GM06990 (cell line): ENCODE measurements at places on chromosomes 6 and 20.

GRCh38 chr20:59526242-59527225, 77.8 kb upstream of the PHACTR3 start:
- no peak for DNase-seq

- no peak for DNase-seq
These were observed 14.8 kb downstream of the SRSF3 start for GRCh38 chr6:36608788-36609563.

DNA sequence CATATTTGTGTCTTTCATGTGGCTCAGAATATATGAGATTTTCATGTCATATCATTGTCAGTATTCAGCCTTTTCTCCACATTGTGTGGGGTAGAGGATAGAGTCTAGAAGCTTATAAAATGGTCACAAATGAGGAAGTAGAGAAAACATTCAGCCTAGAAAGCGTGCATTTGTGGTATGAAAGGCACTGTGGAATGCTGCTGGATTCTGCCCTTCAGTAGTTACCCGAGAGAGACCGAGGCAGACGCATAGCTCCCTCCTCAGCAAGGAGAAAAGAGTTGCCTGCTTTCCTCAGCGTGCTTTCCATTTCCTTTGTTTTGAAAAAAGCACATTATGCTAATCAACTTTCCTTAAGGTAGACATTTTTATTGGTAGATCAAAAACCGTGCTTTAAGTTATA, 28.7 kb downstream of the MYB start:
- no peak for DNase-seq

GRCh38 chr6:9496837-9497236, 918.0 kb downstream of the TFAP2A start:
- DNase-seq = no peak

DNA sequence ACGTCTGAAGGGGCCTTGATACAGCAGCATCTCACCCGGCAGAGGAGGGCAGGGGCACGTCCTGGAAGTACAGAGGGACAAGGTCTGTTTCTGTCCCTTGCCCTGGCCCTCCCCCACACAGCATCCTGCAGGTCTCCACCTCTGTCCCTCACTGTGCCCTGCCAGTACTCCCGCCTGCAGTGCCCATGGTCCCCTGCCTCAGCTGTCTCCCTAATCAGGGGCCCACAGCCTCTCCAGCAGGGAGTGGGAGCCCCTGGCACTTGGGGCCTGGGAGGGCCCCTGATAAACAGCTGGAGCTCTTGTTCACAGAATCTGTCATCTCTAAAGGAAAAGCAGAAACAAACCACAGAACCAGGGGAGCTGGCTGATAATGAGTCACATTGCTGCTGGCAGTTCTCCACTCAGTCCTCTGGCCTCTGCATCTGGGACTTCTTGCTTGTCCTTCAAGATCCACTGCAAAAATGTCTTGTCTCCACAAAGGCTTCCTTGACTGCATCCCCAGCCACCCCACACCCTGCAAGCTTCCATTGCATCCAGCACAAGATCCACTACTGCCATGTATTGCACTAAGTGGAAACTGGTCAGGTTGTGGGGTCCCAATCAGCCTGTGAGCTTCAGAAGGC, 33.2 kb upstream of the TAF8 start:
- DNase-seq = no peak

DNA sequence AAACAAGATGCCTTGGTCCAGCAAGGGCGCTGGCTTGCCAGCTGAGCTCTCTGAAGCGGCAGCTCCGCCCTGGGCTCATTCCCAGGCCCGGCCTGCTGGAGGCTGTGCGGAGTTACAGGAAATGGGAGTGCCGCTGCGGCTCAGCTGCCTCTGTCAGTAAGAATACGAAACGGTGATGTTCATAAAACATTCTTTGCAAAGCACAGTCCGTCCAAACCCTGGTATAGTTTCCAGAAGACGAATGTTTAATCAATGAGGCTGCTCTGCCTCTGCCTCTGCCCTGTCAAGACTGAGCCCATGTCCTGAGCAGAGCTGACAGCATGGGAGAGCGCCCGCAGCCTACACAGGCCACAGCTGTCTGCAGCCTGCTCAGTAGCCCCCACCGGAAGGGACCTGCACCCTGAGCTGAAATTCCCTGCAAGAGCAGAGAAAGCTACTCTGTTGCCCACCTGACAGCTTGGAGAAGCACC, 153.3 kb upstream of the SNX9 start:
- no peak for DNase-seq

- DNase-seq = peak; percentile 23
These were observed 51.0 kb upstream of the TFAP2A start for GRCh38 chr6:10465629-10466499.

GRCh38 chr20:58897488-58897887, 45.0 kb downstream of the GNAS start:
- no peak for DNase-seq

DNA sequence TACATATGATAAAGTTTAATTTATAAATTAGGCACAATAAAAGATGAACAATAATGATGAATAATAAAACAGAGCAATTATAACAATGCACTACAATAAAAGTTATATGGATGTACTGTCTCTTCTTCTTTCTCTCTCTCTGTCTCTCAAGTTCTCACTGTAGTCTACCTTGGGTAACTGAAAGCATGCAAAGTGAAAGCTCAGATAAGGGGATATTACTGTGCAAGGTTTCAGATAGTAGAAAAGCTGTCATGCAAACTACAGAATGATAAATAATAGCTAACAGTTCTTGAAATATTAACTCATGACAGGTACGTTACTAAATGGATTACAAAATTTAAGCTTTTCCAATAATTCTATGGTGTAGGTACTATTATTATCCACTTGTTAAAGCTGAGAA, 311.9 kb upstream of the PRDM1 start:
- no peak for DNase-seq

GRCh38 chr6:130307752-130308361, 58.0 kb upstream of the TMEM200A start:
- no peak for DNase-seq

DNA sequence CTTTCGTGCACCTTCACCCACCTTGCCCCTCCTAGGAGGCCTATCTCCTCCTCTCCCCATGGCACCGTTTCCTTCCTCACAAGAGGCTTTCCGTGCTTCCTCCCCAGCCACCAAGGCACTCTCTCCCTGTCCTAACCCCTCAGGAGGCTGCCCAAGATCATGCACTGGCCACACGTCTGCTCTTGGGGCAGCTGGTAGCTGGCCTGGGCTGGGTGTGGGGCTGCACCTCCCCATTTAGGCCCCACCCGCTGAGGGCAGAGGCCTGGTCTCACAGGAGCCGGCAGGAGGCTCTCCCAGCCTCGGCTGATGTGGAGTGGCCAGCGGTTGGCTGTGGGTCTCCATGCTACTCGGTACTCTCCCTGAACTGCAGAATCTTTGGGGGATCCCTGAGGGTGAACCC, 13.6 kb downstream of the NOL4L start:
- DNase-seq = no peak

GRCh38 chr6:2943564-2943955, 27.8 kb downstream of the SERPINB6 start:
- DNase-seq = no peak

DNA sequence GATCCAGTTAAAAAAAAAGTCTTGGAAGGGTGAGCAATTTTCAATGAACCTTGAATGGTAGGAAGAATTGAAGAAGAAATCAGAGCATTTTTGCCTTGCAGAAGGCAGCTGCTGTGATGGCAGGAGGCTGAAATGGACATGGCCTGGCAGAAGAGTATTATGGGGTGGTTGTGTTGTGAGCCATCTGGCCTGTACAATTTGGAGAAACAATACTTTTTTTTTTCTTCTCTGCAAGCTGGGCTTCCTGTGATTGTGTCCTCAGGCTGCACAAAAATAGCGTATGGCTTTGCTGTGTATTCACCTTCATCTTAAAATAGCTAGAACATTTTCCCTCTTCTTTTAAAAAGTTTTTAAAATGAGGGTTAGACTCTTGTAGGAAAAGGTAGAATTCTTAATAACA, 21.4 kb downstream of the SYCP2L start:
- no peak for DNase-seq

- DNase-seq = peak; percentile 88
These were observed 13.3 kb upstream of the RIPOR2 start for GRCh38 chr6:24949020-24949569.

- no peak for DNase-seq
These were observed 61.8 kb downstream of the LMBRD1 start for GRCh38 chr6:69735027-69735426.

DNA sequence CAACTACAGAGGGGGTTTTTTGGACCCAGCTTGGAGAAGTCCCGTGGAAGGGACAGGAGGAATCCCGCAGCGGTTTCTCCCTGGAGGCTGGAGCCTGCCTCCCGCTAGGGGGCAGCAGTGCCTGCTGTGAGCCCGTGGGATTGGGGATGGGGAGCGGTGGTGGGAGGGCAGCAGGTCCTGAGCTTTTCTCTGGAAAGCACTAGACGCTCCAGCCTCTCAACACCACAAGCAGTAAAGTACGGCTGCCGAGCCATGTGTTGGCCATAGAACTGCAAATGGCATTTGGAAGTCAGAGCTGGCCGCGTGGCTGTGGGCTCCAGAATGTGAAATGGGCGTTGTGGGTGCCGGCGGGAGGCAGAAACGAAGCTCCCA, 47.8 kb downstream of the GMPR start:
- peak; percentile 40 for DNase-seq

DNA sequence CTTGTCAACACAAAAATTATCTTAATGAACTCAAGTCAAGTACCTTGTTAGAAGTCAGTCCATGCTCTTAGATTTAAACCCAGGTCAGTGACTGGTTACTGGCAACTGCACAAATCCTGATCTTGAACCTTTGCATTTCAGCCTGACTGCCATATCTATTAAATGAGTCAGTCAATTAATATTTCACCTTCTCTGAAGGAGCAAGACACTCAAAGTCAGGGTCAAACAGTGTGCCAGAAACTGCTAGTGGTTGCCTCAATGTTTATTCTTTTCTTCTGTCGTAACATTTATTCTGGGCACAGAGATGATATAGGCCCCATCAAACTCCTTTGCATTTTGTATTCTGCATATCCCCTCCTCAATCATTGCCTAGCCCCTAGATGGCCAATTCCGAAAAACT, 193.9 kb upstream of the MOCS1 start:
- no peak for DNase-seq

- no peak for DNase-seq
These were observed 198.4 kb upstream of the TENT5A start for GRCh38 chr6:81950877-81951276.

GRCh38 chr6:35900448-35900847, 20.4 kb downstream of the SRPK1 start:
- no peak for DNase-seq

DNA sequence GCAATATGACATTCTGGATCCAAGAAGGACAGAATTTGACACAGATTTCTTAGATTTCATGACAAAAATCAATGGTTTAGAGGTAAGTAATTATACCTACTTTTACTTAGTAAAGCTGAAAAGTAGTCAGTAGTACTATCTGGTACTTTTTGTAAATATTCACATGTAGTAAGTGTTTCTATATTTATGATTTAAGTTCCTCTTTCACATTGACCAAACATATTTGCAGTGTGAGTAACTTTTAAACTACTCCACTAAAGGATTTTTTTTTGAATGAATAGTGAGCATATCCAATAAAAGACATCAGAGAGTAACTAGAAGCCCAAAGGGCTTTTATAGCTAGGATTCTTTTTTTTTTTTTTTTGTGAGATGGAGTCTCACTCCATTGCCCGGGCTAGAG, 60.8 kb downstream of the DNAH8 start:
- DNase-seq = peak; percentile 71

DNA sequence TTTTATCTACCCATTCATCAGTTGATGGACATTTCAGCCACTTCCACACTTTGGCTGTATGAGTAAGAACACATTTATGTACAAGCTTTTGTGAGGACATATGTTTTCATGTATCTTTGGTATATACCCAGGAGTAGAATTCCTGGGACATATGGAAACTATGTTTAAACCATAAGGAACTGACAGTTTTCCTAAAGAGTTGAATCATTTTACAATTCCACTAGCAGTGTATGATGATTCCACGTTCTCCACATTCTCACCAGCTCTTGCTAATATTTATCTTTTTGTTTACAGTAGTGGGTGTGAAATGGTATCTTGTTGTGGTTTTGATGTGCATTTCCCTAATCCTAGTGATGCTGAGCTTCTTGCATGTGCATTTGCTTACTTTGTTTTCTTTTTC, 338.1 kb downstream of the PLCB1 start:
- no peak for DNase-seq

GRCh38 chr6:16752206-16752866, 8.9 kb downstream of the ATXN1 start:
- DNase-seq = no peak

DNA sequence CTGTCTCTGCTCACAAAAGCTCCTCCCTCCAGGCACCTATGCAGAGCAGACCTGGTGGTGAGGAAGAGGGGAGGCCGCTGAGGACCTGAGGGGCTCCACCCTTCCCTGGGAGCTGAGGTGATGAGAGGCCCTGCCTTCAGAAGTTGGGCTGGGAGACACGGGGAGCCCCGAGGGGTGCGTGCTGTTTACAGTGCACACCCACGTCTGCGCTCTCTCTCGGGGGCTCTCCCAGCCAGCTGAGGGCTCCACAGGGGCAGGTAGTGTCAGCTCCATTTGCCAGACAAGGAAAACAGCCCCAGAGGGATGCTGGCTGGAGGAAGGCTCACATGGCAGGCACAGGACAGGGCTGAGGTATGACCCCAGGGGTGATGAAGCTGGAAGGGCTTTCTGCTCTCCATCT, 13.5 kb upstream of the NOL4L start:
- DNase-seq = no peak

DNA sequence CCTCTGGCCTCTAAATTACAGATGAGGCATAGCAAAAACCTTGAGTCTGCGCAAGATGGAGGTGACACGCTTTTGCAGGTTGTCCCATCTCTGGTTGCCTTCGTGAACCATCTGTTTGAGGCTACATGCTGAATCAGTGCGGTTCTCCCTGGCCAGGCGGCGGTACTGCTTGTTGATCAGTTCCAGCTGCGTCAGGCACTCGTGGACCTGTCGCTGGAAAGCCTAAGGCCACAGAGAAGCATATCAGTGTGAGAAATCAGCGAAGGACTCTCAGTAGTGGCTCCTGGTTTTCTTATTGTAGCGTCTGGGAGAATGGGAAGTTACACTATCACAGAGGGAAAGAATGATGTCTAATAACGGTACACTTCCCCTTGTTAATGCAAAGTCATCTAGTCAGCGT, 344.4 kb downstream of the ESR1 start:
- no peak for DNase-seq
